ENCODE measurements at places on chromosomes 16 and 17.

GRCh38 chr17:28841901-28842281 is 699 bp downstream of the FAM222B start:
- DNase-seq, result no peak

DNA sequence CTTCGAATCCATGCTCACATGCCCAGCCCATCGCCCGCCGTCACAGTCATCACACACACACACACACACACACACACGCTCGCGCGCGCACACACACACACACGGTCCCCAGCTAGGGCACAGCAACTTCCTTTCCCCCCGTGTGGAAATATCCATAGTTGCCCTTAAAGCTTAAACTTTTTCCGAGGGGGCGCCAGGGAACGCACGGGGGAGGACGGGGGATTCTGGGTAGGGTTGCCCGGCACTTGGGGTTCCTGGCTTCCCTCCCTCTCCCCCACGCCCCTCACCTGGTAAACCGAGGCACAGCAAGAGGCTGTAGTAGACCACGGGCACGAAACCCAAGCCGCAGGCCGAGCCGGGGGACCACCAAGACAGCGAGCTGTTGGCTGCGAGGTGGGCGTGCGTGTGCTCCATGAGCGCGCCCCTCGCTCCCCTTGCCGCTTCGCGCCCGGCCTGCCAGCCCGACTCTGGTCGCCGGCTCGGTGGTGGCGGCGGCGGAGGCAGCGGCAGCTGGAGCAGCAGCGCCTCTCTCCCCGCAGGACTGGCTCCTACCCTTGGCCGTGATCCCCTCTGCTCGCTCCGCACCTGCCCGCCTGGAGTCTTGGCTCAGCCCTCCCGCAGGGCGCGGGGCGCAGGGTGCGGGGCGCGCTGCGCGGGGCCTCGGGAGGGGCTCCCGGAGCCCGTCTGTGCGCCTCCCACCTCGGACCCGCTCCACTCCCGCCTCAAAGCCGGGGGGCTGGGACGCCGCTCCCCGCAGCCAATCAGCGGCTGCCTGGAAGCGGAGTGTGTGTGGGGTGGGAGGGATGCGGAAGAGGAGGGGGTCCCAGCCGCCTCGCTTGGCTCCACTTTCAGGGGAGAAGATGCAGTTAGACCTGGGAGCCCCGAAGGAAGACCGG is at the start of gene GPR139:
Gene GPR139 (minus strand): TSS at position 688 of the 896 bp plus-strand sequence. CDS start 274 bp downstream, at position 414.
- DNase-seq, result no peak

- no peak for DNase-seq
These were observed 341.4 kb downstream of the UTP18 start for GRCh38 chr17:51601622-51602261.

GRCh38 chr17:75652934-75653549 is 13.9 kb downstream of the RECQL5 start:
- DNase-seq, result no peak

DNA sequence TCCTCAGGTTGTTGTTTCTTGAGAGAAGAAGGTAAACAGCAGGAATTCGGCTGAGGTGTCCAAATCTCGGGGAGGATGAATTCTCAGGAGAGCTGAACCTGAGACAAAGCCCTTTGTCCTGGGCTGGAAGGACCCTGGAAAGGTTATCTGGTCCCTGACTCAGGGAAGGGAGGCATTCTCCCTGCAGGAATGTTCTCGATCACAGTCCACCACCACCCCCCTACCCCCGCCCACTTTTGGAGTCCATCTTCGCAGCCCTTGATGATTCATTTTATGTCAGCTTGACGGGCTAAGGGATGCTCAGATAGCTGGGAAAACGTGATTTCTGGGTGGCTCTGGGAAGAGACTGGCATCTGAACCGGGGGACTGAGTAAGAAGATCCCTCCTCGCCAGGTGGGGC is 1.4 kb upstream of the CEP295NL start:
- no peak for DNase-seq

DNA sequence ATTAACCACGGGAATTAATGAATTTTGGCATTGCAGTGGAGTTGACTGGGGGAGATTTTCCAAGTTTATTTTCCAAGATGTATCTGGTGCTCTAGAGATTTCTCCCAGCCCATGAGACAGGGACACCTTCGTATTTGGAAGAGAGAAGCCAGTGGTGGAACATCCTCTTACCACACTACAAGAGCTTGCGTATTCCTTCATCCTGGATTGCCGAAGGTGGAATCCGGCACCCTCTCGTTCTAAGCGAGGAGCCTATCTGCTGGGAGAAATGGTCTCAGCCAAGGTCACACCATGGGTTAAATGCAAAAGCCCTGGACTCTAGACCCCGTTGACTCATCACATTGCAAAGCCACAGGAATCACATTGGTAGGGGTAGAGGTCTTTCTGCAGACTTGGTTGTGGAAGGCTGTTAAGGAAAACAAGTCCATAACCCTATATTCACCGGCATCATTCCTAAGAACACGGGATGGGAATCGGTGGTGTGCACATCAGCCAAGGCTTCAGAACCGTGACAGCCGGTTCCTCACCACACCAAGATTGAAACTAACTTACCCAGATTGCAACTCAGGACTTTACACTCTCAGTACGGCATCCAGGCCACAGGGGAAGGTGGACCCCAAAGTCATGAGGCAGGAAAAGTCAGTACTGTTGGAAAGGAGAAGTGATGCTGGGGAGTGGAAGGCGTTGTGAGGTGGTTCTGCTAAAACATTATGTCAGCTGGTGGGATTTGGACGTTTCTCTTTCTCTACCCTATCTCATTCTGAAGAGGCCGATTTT is 259.8 kb downstream of the CPPED1 start:
- no peak for DNase-seq

DNA sequence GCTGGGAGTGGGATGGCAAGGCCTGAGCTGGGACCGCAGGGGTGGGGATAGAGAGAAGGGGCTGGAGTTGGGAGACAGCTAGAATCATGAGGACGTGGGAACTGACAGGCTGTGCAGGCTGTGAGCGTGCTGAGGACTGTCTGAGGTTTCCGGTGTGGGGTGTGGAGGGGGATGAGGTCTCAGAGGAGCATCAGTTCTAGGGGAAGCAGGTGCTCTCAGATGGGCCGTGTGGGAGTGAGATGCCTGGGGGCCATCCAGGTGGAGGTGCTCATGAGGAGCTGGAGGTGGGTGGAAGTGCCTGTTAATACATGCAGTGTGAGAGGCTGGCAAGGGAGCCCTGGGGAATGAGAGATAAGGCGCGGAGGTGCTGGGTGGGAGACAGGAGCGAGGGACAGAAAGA is 27.2 kb downstream of the HASPIN start:
- peak; percentile 43 for DNase-seq

DNA sequence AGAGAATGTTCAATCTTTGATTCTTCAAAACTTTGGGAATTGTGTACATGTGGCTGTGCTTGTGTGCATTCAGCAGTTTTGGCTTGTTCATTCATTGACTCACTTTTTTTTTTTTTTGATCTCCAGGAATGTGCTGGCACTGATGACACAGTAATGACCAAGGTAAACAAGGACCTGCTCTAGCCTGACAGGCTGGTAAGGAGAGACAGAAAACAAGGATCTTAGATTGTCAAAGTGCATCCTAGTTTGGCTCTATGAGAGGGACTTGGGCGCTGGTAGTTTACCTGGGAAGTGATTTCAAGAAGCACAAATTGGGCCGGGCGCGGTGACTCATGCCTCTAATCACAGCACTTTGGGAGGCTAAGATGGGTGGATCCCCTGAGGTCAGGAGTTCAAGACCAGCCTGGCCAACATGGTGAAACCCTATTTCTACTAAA is 233.1 kb upstream of the WSCD1 start:
- DNase-seq, result no peak

GRCh38 chr16:86258713-86259112 is 251.6 kb upstream of the FOXF1 start:
- no peak for DNase-seq

GRCh38 chr16:86899151-86899550 is 320.8 kb downstream of the FOXL1 start:
- no peak for DNase-seq

DNA sequence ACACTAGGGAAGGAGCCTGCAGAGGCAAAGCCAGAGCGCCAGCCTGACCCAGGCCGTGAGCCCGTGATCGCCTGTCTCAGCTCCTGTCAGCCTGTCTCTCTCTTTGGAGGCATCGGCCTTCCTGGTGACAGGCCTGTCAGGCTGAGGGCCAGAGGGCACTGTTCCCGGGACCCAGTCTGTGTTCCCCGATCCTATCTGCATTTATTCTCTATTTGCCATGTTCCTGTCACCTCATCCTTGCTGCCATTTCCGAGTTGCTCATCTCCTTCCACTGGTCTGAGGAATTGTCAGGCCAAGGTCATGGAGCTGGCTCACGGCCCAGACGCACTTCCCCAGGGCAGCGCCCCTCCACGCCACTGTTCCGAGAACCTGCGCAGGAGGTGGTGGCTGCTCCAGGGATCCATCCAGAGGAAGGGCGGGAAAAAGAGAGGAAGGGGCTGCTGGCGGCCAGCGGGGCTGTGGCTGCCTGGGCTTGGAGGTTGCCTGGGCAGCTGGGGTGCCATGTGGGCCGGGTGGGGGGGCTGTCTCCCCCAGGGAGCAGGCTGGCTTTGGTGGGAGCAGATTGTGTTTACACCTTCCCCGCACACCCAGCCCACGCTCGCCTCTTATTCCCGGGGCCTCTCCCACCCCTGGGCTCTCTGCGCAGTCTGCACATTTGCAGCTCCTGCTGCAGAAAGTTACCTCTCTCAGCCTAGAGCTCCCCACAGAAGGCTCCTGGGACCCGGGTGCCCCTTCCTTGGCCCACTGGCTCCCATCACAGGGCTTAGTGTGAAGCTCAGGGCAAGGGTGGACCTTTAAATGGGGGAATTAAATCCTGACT is 4.9 kb downstream of the PRCD start:
- no peak for DNase-seq

DNA sequence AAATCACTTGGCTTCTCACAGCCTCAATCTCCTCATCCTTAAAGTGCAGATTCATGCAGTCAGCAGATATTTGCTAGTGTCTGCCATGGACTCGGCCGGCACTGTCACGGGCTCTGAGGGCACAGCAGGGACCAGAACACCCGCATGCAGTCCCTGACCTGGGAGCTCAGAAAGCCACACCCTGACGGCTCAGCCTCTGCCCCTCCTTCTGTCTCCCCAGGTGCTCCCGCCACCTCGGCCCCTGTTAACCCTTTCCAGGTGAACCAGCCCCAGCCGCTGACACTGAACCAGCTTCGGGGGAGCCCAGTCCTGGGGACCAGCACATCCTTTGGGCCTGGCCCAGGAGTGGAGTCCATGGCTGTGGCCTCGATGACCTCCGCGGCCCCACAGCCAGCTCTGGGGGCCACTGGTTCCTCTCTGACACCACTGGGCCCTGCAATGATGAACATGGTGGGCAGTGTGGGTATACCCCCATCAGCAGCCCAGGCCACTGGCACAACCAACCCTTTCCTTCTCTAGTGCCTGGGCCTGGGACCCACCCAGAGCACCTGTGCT is 28.7 kb downstream of the B9D1 start:
- DNase-seq, result no peak

- no peak for DNase-seq
These were observed 26.4 kb downstream of the NMT1 start for GRCh38 chr17:45087504-45087975.

- no peak for DNase-seq
These were observed 88.3 kb upstream of the PLEKHM1 start for GRCh38 chr17:45578516-45579455.

GRCh38 chr17:12365805-12366204 is 299.9 kb upstream of the MYOCD start:
- no peak for DNase-seq

- no peak for DNase-seq
These were observed 6.2 kb upstream of the CYLD start for GRCh38 chr16:50735629-50736122.

- DNase-seq, result peak; percentile 29
These were observed 348.3 kb downstream of the CPPED1 start for GRCh38 chr16:12455287-12455798.

GRCh38 chr17:78993241-78993956 is 13.7 kb upstream of the LGALS3BP start:
- DNase-seq, result peak; percentile 55

DNA sequence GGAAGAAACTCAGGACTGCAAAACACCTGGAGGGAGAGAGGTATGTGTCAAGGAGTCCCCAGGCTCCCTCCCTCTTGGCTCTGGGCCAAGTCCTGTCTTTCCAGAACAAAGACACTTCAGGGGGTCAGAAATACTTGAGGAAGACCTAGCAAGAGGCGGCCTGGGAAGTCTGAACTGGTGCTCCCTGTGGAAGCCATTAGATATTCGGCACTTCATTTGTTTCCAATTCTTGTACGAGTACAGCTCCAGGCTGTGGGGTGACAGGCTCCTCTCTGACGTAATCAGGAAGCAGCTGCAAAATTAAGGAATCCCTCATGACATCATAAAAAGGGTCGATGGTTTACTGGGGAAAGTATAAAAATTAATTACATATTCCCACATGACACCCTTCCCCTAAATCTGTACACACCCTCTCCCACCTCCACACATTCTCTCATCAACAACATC is 108.7 kb downstream of the SMG6 start:
- DNase-seq, result no peak

DNA sequence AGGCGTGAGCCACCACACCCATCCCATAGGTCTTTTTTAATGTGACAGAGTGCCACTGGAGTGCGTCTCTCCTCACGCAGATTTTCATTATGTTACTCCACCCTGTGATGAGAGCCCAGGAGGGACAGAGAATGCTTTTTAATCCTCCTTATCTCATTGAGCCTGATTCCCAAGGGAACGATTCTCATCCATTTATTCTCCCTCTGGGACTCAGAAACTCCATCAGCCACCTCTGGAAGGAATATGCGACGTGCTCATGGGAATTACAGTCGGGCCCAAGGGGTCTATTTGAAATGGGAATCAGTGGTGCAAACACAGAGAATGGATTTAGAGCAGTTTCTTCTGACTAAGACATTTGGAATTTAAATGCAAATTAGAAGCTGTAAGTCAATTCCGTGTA is 155.9 kb upstream of the HSBP1 start:
- DNase-seq, result no peak

- DNase-seq, result no peak
These were observed 8.3 kb upstream of the NLRC5 start for GRCh38 chr16:56980792-56981724.

- DNase-seq, result no peak
These were observed 150.1 kb upstream of the CDH11 start for GRCh38 chr16:65271996-65272395.

GRCh38 chr16:12900599-12901203 is 697 bp upstream of the SHISA9 start:
- DNase-seq, result no peak

DNA sequence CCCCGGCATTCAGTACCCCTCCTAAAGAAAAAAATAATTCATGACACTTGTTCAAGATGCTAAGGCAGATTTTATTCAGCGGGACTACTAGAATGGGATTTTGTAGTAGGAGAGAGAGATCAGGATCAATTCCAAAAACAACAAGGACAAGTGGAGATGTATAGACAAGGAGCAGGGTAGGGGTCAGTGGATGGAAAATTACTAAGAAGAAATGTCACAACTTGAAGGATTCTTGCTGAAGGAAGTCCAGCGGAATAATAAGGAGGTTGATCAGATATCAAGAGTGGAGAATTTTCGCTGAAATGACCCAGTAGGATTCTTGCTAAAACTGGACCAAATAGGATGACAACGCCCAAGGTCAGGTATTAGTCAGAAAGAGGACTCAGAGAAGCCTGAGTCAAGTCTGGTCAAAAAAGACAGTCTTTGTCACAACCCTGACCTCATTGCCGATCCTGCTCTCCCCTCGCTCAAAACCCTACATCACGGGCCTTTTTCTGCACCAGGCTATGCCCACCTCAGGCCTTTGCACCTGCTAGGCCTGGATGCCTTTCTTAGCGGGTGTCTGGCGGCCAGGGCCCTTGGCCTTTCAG is 36.9 kb downstream of the MMD start:
- no peak for DNase-seq

Data from activated naive CD4-positive, alpha-beta T cell treated with Interleukin-2 at 50 U/mL for 16 hours (primary cell).